ENCODE measurements at places on chromosomes 5 and 9.

- no peak for DNase-seq
Measured at GRCh38 chr5:134490255-134490924, 35.1 kb upstream of the JADE2 start.

- DNase-seq: no peak
Measured at GRCh38 chr5:120779674-120780073, 315.6 kb downstream of the PRR16 start.

DNA sequence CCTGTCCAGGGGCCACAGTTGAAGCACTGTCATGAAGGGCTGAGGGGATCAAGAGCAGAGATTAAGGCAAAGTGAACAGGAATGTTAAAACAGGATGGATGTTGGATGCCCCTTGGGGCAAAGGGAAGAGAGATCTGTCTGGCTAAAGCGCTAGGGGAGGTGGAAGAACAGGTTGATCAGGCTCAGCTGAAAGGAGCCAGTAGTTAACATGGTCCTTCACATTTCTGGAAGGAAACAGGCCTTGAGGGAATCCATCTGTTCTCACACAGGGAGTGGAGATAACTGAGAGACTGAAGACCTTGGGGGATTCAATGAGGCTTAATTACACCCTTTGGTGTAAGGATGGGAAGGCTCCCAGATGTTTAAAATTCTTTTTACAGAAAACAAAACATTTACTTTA lies 5.8 kb downstream of the HAPLN1 start:
- DNase-seq: no peak

GRCh38 chr9:27047136-27047535 lies 41.7 kb upstream of the LRRC19 start:
- DNase-seq: no peak

DNA sequence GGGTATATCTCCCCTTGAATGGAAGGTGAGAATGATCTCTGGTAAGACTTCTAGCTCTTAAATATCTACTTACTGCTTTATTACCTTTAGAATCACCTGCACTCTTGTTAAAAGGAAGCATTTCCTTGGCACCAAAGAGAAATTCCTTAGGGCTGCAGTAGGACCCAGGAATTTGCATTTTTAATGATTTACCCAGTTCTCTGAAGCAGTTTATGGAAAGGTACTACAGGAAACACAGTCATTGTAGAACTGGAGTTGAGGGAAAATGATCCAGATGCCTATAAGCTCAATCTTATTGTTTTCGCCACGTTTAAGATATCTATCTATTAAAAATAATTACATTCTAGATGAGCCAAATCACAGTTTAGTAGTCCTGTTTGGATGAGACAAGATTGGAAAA lies 9.5 kb upstream of the C9 start:
- no peak for DNase-seq

DNA sequence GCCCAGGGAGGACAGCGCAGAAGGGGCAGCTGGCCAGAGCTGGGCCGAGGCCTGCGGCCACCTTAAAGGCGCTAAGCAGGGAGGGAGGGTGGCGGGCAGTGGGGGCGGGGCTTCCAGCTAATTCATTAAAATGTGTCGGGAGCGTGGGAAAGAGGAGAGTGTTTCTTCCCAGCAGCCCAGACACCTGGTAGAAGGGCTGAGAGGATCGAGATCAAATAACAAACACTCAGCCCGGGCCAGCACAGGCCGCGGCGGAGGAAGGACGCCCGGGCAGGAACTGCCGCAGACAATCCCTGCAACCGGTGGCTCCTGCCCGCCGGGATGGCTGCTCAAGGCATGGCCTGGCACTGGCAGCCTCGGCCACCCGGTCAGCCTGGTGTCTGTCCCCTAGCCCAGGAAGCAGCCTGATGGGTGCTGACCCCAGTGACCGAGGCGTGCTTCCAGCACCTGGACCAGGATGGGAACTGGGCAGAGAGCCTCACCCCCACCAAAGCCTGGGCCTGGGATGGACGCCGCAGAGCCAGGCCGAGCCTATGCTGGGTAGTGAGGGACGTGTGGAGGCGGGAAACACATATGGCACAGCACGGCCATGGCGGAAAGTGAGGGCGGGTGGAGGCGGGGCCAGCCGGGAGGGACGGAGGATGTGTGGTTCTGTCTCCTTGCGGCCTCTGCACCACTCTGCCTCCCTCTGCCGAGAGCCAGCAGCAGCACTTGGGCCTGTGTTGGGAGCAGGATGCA lies 3.2 kb upstream of the NRARP start:
- DNase-seq: peak; percentile 82

- DNase-seq: no peak
Measured at GRCh38 chr9:106218427-106218826, 524.1 kb downstream of the TMEM38B start.

- DNase-seq: no peak
Measured at GRCh38 chr5:34690898-34691297, 34.8 kb downstream of the RAI14 start.

GRCh38 chr5:143404416-143405062 lies 1.1 kb upstream of the NR3C1 start:
- DNase-seq: peak; percentile 75

- no peak for DNase-seq
Measured at GRCh38 chr9:88800329-88800682, 191.0 kb upstream of the S1PR3 start.

- DNase-seq: no peak
Measured at GRCh38 chr9:33880211-33881089, 63.5 kb downstream of the UBE2R2 start.

- DNase-seq: no peak
Measured at GRCh38 chr5:135871268-135871915, 24.2 kb downstream of the IL9 start.

DNA sequence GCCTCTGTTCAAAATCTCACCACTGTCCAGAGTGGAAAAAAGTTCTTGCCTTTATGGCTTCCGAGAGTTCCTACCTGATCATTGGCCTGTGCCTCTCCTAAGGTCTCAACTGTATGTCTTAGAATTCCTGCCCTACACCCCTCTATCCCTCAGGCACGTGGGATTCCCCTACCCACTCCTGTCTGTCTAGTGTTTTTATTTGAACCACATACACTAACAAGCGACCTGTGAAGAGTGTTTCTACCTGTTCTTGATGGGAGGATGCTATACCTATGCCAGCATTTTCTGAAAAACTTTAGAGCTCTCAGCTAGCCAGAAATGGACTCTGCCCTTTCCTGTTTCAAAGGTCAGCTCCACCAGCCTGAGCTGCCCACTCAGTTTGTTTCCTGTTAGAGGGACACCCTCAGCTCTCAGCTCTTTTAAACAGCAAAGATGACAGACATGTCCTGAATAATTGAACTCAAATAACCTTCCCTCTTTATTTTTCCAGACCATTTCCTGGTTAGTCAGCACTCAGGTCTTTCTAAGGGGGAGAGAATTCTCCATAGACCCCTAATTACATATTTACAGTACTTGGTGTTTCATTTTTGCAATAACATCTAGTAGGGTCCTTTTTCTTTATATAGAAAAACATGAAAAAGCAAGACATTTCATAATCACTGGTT lies 214.8 kb downstream of the AOPEP start:
- peak; percentile 65 for DNase-seq

DNA sequence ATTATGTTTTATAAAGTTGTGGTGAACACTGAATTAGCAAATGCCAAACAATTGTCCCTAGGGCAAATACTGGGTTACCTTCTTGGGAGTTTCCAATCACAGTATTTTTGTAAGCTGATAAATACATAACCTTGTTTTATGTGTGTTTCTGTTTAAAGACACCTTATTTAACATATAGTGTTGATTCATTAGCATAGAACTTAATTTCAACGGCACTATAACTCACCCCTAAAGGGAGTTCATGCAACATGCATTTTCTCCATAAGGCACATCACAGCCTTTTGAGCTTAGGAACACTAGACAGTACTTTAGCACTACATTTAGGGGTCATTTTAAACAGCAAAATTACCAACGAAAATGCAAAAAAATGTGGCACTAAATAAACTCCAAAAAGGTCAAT lies 74.2 kb upstream of the TYRP1 start:
- DNase-seq: no peak

- no peak for DNase-seq
Measured at GRCh38 chr9:116027096-116027495, 126.5 kb upstream of the PAPPA start.

DNA sequence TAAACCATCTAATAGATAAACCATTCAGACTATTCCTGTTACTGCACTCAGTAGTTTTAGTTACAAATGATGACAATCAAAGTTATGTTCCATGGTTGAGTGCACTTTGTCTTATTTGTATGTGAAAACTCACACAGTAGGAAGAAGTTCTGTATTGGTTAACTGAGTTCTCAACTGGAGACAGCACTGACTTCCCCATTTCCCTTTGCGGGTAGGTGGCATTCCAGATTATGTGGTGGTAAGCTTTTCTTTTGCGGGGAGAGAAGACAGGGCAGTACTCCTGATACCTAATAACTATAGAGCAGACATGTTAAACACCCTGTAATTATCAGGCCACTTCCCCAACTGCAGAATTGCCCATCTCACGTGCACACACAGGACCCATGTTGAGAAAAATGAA lies 24.4 kb downstream of the TARS1 start:
- DNase-seq: no peak

DNA sequence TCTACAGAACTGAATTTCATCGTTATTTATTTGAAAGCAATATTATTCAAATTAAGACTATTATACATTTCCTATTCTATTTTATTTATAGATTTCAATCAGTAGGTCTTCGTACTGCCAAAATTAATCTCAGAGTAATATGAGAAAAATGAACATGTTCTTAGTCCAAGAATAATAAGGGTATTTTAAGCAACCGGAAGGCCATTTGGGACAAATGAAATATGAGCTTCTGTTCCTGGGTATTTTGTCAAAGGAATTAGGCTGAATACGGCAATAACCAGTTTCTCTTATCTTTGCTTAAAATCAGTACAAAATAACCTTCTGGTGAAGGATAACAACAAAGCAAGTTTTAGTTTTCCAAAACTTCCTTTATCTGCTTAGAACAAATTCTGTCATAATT lies 410.3 kb upstream of the PRR16 start:
- DNase-seq: no peak

- no peak for DNase-seq
Measured at GRCh38 chr9:125646621-125647100, 60.3 kb downstream of the MAPKAP1 start.

DNA sequence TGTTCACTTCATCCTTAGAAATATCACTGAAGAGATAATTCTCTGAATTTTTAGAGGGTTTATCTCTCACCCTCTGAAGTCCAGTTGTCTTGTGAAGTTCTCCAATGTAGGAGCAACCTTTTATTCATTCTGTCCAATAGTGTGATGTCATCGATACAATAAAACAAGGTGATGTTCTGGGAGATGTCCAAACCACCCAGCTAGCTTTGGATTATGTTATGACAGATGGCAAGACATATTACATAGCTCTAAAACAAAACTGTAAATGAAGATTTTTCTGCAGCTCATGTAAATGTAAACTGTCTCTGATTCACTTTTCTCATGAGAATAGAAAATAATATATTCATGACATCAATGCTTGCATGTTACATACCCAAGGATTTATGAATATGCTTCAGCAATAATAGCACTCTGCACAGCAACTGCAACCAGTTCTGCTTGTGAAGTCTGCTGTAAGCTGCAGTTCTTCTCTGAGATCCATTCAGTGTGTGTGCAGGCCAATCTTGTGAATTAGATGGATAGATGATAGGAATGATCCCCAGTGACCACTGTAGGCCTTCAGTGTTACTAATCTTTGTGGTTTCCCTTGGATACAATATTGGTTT lies 172.6 kb upstream of the CDH12 start:
- no peak for DNase-seq

GRCh38 chr9:88737876-88738275 lies 202.9 kb downstream of the NXNL2 start:
- DNase-seq: peak; percentile 25

- no peak for DNase-seq
Measured at GRCh38 chr9:131598121-131598520, 52.8 kb downstream of the PRRT1B start.

DNA sequence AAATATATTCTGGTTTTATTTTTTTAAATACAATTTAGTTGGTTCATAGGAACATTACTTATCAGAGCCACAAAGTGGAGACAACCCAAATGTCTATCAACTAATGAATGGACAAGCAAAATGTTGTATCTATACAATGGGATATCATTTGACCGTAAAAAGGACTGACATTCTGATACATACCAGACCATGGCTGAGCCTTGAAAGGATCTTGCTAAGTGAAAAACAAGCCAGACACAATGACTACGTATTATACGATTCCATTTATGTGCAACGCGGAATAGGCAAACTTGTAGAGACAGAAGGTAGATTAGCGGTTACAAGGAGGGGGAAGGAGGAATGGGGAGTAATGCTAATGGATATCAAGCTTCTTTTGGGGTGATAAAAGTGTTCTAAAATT lies 621.6 kb downstream of the BNC2 start:
- DNase-seq: no peak

GRCh38 chr9:126151686-126152134 lies 174.9 kb upstream of the MVB12B start:
- DNase-seq: no peak

DNA sequence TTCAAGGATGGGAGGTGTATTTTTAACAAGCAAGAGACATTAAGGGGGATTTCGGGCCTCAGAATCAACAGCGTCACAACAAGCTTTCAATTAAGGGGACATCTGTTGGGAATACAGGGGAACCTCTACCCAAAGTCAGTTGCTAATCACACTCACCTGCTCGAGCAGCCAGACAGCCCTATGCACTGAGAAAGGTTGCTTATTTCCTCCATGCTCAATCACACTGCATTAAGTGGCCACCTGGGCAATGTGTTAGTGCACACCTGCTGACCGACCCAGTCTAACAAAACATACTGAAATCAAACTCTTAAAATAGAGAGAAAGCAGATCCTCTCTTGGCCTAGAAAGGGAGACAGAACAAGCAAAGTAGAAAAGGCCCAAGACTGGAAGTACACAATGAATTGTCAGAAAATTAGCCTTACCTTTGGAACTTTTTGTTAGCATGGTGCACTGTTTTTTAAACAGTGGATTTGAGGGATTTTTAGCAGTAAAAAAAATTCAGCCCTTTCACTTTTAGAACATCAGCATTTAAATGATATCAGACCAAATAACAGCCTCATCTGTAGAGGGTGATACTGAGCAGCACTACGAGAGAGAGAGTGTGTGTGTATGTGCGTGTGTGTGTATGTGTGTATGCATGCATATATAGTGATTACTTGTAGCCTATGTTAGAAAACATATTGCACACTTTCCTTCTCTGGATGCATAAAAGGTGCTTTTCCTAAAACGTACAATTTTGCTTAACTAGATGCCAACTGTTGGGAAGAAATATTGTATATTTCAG lies 1118.6 kb upstream of the DMAC1 start:
- DNase-seq: no peak

GRCh38 chr5:22887566-22887965 lies 34.4 kb upstream of the CDH12 start:
- DNase-seq: no peak
